CD4-positive, alpha-beta T cell treated with Interleukin-15 for 4 hours (primary cell): ENCODE measurements at places on chromosomes 4 and X.

- no peak for DNase-seq
These were observed 491 bp downstream of the ARHGEF6 start for GRCh38 chrX:136780241-136780640.

DNA sequence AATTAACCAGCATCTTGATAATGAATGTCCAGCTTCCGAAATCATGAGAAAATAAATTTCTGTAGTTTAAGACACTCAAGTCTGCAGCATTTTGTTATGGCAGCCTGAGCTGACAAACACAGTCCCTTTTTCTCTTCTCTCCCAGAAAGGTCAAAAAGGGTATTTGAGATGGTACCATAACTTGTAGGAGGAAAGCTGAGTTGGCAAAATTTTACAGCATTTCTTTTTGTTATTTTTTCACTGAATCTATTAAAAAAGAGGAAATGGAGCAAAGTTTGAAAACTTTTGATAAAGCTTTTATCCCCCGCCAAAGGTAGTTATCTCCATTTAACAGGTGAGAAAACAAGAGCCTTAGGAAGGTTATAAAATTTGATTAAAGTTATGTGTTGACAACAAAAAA lies 367.6 kb upstream of the TECRL start:
- no peak for DNase-seq

DNA sequence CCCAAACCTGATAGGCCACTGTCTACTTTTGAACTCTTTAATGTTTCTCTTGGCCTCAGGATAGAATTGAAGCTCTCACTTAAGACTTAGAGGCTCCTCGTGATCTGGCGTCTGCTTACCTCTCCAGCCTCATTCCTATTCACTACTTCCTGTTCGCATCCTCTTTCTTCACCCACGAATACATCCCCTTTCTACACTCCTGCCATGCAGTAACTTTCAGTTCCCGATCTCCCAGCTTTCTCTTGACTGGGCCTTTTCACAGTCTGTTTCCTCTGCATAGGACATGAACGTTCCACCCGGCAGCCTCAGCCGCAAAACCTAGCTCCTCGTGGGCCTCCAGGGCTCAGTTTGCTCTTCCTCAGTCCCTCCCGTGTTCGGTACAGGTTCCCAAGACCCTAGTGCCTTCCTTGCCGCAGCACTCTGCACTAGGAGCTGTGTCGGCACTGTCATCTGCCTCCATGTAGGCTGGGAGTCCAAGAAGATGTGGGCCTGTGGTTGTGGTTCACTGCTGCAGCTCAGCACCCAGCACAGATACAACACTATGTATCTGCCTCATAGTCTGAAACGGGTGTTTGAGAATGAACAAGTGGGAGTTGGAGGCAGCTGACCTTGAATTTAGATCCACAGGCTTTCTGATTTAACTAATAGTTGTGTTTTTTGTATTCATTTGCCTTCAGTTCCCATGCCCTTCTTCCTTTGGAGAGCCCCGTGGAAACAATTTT lies 15.8 kb downstream of the RPL39 start:
- no peak for DNase-seq

GRCh38 chr4:105357258-105357980 lies 116.4 kb downstream of the PPA2 start:
- no peak for DNase-seq

- DNase-seq = no peak
These were observed 121.5 kb downstream of the ANK2 start for GRCh38 chr4:113170805-113171468.

GRCh38 chr4:105451346-105451745 lies 22.5 kb downstream of the PPA2 start:
- no peak for DNase-seq

- no peak for DNase-seq
These were observed 276.9 kb downstream of the PTTG2 start for GRCh38 chr4:38237139-38237538.

GRCh38 chr4:181756451-181757095 lies 486.6 kb upstream of the TENM3 start:
- DNase-seq = no peak

GRCh38 chr4:168847771-168848502 lies 162.1 kb downstream of the CBR4 start:
- no peak for DNase-seq

DNA sequence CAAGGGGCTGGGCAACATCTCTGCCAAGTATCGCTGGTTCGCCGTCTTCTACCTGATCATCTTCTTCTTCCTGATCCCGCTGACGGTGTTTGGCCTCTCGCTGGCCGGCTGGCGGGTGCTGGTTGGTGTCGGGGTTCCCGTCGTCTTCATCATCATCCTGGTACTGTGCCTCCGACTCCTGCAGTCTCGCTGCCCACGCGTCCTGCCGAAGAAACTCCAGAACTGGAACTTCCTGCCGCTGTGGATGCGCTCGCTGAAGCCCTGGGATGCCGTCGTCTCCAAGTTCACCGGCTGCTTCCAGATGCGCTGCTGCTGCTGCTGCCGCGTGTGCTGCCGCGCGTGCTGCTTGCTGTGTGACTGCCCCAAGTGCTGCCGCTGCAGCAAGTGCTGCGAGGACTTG lies 20.6 kb downstream of the SLC34A2 start:
- DNase-seq = no peak

DNA sequence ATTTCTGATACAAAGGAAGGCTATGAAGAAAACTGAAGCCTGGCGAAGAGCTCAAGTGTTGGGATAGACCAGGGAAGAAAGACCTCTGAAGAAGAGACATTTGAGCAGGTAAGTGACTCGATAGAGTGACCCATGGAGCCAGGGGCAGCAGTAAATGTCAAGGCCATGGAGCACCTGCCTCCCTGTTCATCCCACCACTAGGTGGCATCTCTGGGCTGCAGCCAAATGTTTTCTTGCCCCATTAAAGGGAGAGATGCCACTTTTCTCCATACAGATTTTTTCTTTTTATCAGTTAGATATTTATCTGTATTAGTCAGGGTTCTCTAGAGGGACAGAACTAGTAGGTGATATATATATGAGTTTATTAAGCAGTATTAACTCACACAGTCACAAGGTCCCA lies 4.9 kb upstream of the ZNF81 start:
- DNase-seq = peak; percentile 53

DNA sequence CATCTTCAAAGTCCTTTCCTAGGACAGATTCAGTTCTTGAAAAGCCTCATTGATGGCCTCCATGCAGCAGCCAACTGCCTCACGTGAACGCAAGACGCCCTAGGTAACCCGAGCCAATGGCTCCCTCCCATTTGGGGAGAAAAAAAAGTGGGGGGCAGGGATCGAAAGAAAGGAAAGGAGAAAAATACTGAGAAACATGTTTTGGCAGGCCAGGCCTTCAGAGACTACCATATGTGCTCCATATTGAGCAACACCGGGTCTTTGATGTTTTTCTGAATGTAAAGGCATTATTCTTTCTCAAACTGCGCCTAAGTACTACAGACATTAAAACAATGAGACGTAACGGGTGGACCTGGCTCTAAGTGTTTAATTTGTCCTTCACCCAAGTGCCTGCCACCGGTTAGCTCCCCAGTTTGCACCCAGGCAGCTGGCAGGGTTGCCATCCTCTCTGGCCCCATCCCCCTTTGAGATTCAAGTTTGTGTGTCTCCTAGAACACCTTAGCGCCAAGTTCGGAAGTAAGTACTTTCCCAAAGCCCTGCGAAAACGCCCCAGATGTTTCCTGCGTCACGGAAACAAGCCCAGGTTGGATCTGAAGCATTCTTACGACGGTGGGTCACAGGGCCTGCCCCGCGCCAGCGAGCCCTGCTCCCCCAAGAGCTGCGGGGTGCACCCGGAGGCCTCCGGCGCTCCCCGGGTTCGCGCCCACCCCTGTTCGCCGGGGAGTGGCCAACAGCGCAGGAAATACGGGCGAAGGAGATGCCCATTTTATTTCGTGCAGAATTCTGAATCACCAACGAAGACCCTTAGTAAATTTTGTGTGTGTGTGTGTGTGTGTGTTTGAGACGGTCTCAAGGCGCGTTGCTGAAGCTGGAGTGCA lies 30.1 kb downstream of the HAND2 start:
- DNase-seq = no peak

DNA sequence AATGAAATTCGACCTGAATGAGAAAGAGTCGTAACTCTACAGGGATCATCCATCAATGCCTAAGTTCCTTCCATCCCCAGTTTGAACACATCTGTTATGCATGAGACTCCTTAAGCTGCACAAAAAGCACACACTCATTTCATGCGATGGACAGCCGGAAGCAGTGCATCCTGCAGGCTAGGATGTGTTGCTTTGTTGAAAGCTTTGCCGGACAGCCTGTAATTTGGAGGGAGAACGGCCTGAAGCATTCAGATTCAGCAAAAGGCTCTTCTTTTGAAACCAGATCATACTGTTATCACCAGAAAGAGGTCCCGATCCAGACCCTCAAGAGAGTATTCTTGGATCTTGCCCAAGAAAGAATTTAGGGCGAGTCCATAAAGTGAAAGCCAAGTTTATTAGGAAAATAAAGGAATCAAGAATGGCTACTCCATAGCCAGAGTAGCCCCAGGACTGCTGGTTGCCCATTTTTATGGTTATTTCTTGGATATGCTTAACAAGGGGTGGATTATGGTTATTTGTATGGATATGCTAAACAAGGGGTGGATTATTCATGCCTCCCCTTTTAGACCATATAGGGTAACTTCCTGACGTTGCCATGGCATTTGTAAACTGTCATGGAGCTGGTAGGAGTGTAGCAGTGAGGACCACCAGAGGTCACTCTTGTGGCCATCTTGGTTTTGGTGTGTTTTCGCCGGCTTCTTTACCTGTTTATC lies 48.1 kb upstream of the DHRSX start:
- no peak for DNase-seq

DNA sequence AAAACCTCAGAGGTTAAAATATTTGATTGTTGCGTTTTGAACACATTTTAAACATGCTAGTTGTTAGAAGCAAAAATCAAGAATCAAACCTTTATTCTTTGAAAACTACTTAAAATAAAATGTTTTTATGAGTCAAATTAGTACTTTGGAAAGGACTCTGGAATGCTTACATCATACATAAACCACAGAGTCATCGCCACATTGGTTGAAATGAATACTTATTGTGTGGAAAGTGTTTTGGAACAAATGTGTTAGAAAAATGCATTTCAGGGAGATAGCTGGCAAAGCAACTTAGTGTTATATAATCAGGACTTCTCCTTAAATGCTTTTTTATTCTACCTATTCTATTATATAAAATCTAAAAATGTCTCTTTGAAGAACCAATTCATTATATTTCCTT lies 49.4 kb upstream of the CAMK2D start:
- DNase-seq = no peak

DNA sequence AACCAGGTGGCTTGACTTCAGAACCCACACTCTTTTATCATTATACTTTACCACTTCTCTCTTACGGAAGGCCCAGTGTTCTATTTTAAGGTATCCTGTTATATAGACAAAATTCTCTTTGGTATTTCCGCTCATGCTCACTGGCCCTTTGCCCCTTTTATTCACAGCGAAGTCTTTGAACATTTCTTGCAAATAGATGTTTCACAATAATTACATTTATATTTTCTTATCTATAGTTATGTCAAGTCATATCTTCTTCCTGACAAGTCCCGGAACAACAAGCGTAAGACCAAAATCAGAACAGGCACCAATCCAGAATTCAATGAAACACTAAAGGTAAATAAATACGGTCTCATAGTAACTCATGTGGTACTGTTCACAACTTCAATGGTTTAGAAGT lies 102.0 kb downstream of the SYTL5 start:
- DNase-seq = no peak

DNA sequence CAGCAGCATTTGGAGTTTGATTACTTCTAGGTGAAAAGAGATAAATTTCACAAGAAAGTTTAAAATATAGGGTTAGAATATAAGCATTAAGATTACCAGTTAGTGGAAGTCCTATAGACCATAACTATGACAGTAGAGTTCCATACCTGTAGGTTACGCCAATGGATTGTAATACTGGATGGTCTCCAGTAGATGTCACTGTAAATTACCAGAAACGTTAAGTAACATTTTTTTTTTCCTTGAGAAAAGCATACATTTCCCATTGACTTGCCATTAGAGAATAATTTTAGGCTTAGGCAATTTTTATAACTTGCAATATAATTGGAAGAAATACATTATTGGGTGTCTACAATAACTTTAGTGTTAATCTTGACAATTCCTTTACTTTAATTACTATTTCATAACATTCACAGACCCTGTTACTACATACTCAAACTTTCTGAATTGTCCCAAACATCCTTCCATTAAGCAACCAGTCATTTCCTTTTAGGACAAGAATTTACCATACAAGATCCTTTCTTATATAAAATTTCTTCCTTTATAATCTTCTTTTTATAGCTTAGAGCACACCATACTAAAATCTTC lies 304.1 kb upstream of the TECRL start:
- no peak for DNase-seq

DNA sequence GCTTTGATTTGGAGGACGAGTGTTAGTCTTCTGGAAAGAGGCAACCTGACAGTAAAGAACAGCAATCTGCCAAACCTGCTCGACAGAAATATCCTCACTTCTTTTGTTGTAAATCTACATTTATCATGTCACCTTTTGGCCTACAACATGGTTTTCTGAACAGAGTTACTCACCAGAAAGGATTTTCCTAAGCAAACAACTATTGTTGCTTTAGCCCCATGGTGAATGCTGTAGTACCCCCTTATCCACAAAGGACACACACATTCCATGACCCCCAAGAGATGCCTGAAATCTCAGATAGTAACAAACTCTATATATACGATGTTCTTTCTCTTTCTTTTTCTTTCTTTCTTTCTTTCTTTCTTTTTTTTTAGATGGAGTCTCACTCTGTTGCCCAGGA lies 42.7 kb downstream of the TMEM150C start:
- DNase-seq = no peak

- no peak for DNase-seq
These were observed 836.0 kb downstream of the TRIML1 start for GRCh38 chr4:188975271-188975670.

DNA sequence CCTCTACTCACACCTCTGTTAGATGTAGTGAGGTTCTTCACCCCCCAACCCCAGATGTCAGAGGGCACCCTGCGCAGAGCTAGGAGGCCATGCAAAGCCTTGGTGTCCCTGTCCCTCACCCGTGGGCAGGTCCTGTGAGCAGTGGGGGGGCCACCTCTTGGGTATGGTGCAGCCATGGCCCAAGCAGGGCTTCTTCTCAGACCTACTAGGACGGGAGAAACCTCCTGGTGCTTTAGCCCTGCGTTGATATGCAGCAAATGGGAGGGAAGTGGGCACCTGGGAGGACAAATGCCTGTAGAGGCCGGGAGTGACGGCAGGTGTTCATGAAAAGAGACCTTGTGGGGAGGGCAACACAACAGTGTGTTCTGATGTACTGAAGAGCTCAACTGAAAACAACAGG lies 38.5 kb upstream of the MSANTD1 start:
- DNase-seq = no peak

DNA sequence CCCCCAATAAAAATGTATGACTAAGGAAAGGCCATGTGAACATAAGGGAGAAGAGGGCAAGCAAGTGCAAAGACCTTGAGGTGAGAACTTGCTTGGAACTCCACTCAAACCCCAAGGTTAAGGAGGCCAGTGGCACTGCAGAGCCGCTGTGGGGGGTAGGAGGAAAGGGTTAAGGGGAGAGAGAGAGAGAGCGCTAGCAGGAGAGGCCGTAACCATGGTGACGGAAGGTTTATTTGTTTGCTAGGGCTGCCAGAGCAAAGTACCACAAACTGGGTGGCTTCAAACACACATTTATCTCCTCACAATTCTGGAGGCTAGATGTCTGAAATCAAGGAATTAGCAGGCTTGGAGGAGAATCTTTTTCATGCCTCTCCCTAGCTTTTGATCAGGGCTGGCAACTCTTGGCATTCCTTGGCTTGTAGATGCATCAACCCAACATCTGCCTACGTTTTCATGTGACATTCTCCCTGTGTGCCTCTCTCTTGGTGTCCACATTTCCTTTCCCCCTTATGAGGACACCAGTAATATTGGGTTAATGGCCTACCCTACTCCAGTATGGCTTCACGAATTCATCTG lies 35.2 kb downstream of the SMIM20 start:
- DNase-seq = no peak

- no peak for DNase-seq
These were observed 12.4 kb downstream of the PSAPL1 start for GRCh38 chr4:7422151-7422897.
